ENCODE measurements at places on chromosomes 7 and 10. TPM values are rescaled to one million over a fixed set of nuclear protein-coding genes. Genes with fewer than 3 reads are reported as not detected.

DNA sequence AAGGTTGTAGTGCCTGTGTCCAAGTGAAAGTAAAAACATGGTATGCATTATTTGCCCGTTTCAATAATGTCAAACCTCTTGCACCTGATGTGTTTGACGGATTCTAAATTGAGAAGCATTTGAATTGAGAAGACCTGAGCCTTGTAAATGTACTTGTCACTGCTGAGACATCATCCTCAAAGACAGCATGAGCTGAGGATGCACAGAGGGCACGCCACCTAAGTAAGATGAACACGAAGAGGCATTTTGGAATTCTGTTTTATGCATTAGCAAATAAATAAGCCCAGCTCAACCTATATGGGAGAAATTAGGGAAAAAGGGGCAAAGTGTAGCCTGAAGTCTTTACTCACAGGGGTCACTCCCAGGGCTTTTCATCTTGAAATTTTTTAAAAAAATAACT is 73.8 kb upstream of the SORCS1 start:
- no peak overlapping the region for H3K27ac ChIP-seq
- DNase-seq = no peak
- no peaks in the 10 kb centered on the region for H3K4me1 ChIP-seq
- no peaks in the 10 kb centered on the region for H3K36me3 ChIP-seq

DNA sequence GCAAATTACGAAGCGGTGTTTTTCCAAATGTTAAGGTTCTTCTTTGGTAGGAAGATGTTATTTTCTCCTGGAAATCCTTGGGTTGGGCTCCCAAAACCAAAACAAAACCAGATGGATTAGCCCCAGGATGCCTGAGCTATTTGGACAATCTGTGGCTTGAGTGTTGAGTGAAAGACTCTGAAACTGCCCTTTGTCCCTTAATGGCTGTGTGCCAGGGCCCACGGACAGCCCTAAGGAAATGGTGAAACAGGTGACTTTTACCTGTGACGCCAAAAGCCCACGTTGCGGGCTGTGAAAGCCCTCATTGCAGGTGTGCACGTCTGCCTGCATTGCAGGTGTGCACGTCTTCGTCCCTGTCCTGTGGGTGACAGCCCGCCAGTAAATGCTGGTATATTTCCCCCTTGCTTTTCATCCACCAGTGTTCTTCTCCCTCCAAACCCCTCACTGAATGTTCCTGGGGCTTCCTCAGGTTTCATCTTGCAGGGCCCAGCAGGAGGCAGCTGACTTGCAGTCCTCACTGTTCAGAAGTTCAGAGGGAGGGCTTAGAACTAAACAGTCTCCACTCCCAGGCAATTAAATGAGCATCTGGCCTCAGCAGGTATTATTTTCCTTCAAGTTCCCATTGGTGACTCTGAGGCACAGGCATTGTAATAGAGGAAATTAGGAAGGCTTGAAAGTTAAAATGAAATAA is 10.7 kb downstream of the PFKP start:
- H3K4me1 ChIP-seq = peaks cover 15% of the 10 kb centered on the region
- H3K27ac ChIP-seq = no peak overlapping the region
- no peak for DNase-seq

DNA sequence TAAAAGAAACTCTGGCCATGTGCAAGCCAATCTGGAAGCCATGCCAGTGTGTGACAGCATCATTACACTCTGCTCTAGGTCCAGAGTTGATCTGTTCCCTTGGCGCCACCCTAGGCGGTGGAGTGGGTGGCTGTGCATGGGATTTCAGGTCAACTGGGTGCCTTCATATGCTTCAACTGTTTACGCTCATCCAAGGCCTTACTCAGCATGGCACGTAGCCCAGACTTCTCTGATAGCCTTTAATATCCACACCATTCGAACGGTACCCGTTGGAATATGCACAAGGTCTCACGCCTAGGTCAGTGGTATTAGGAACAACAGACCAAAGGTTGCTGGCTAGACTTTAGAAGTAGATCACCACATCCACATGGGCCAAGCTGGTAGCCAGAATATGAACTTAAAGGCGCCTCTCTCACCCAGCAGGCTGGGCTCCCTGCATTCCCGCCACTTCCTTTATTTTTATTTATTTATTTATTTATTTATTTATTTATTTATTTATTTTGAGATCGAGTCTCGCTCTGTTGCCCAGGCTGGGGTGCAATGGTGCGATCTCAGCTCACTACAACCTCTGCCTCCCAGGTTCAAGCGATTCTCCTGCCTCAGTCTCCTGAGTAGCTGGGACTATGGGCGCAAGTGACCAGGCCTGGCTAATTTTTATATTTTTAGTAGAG is 18.7 kb upstream of the ACHE start:
- DNase-seq = no peak
- H3K27ac ChIP-seq = no peak overlapping the region
- H3K27me3 ChIP-seq = no peaks in the 10 kb centered on the region

DNA sequence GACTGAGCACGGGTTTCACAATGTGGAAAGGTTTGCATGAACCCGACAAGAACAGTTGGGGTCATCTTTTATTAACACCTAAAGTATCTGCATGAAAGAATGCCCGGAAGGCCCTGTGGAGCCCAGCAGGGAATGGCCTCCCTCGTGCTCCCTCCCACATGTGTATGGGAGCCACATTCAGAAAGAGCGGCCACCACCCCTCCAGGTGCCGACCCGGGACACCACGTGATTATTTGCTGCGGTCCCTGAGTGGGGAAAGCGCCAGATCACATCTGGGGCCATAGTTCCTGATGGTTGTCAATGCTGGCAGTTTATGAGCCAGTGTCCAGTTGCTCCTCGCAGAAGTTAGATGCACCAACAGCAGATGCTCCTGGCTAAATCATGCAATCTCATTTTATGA is 571.4 kb downstream of the TCERG1L start:
- H3K27me3 ChIP-seq = no peaks in the 10 kb centered on the region
- no peak for DNase-seq
- no peaks in the 10 kb centered on the region for H3K4me1 ChIP-seq
- no peak overlapping the region for H3K27ac ChIP-seq
- H3K36me3 ChIP-seq = no peaks in the 10 kb centered on the region

GRCh38 chr7:48299580-48300169 is 128.4 kb downstream of the ABCA13 start:
- no peaks in the 10 kb centered on the region for H3K4me1 ChIP-seq
- no peak overlapping the region for H3K4me3 ChIP-seq
- H3K27me3 ChIP-seq = no peaks in the 10 kb centered on the region
- DNase-seq = peak; percentile 83

DNA sequence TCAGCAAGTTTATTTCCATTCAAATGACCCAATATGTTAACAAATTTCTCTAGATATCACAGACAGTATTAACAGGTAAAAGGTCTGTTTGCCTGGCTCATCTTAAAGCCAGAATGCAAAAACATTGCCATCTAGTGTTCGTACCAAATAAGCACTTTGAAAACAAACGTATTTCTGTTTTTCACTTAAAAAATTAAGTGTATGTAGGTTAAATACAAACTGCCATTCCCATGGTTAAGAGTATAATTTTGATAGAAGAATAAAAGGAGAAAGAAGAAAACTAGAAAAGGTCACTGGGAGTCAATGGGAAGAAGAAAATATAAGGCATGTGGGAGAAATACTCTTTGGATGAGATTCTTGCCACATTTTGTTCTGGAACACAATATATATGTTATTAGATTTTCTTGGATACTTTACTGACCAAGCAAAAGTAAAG is 51.0 kb downstream of the ORC5 start:
- H3K4me3 ChIP-seq = no peak overlapping the region
- DNase-seq = peak; percentile 67
- H3K27ac ChIP-seq = no peak overlapping the region
- peaks cover 26% of the 10 kb centered on the region for H3K36me3 ChIP-seq
- H3K4me1 ChIP-seq = no peaks in the 10 kb centered on the region

- peak; percentile 96 for DNase-seq
- peak overlapping the region; percentile 41 for H3K4me3 ChIP-seq
- H3K27ac ChIP-seq = peak overlapping the region; percentile 99
- peaks cover 68% of the 10 kb centered on the region for H3K4me1 ChIP-seq
- H3K27me3 ChIP-seq = no peaks in the 10 kb centered on the region
Measured at GRCh38 chr7:47672271-47672791, 90.4 kb upstream of the TNS3 start.

GRCh38 chr10:71331736-71332135 is 12.7 kb downstream of the SLC29A3 start:
- DNase-seq = no peak
- no peaks in the 10 kb centered on the region for H3K27me3 ChIP-seq
- peaks cover 2% of the 10 kb centered on the region for H3K4me1 ChIP-seq
- H3K36me3 ChIP-seq = no peaks in the 10 kb centered on the region

- no peak overlapping the region for H3K27ac ChIP-seq
- no peaks in the 10 kb centered on the region for H3K27me3 ChIP-seq
- no peak for DNase-seq
- H3K36me3 ChIP-seq = no peaks in the 10 kb centered on the region
- H3K4me3 ChIP-seq = no peak overlapping the region
- H3K4me1 ChIP-seq = no peaks in the 10 kb centered on the region
Measured at GRCh38 chr7:116280803-116281202, 70.5 kb downstream of the TES start.

DNA sequence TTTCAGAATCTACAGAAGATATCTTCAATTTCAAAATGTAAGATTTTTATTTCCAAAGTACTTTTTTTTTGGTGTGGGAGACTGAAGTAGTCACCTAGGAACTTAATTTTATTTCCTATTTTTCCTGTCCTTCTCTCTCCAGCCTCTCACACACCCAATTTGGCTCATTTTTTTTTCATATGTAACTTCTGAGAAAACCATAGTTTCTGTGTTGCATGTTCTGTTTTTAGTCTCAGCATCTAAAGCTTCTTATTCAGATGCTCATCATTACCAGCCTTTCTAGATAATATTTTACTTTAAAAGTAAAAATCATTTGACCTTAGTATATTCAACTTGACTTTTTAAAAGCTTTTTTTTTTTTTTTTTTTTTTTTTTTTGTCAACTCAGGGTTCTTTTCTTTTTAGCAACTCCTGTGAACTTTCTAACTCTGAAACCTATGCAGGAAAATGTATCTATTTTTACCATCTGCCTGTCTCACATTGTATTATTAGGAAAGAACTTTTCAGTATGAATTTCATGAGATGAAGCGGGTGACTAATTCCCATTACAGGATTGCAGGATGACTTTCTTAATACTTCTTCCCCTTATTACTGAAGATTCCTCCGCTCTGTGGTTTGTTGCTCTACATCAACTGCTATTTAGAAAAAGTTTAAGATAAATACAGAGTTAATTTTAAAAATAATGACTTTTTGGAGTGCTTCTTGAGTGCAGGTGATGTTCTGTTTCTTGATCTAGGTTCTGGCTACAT is 73.6 kb upstream of the LSM8 start:
- no peak overlapping the region for H3K27ac ChIP-seq
- no peaks in the 10 kb centered on the region for H3K27me3 ChIP-seq
- DNase-seq = no peak
- no peak overlapping the region for H3K4me3 ChIP-seq
- no peaks in the 10 kb centered on the region for H3K4me1 ChIP-seq

DNA sequence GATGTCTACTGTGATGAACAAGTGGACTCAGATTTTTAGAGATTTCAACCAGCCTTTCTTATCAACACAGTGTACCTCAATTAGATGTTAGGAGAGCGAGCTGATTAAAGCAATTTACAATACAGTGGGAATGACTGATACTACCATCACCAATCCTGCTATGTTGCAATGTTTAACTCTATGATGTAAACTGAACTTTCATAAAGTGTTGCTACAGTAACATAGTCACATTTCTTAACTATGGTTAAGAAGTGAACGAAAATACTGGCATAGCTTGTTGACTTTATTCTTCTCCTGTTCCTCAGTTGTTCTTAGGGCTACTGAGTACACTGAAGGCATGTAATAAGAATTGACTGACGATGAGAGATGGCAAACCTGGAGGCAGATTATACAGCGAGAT is 139.8 kb downstream of the MYOF start:
- no peaks in the 10 kb centered on the region for H3K4me1 ChIP-seq
- H3K4me3 ChIP-seq = no peak overlapping the region
- no peak overlapping the region for H3K27ac ChIP-seq

DNA sequence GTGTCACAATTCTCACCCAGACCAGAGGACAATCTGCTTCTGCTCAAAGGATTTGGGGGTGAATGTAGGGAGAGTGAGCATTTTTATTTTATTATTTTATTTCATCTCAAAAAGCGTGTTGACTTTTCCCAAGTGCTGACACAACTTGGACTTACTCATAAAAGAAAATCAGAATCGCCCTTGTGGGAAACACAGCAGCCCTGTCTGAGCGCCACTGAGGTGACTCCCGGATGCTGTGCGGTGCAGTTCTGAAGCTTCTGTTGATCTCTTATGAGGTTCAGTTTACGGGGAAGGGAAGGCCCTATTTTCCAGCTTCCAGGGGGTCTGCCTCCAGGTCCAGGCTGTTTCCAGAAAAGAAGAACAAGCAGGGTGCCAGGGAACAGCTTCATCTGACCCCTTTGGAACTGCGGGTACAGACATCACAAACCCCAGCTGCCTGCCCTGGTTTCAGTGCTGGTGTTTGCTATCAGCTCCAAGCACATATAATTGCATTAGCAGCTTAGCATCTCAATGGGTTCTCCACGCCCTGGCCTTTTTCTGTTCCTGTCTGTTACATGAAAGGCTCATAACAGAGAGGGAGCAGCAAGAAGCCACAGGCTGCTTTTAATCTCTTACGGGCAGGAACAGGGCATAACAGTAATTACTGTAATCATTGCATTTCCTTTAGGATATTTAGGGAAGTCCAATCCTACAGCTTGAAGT is 52.4 kb downstream of the PARP12 start:
- H3K4me1 ChIP-seq = no peaks in the 10 kb centered on the region
- no peaks in the 10 kb centered on the region for H3K36me3 ChIP-seq
- no peak overlapping the region for H3K4me3 ChIP-seq
- no peak overlapping the region for H3K27ac ChIP-seq
- H3K27me3 ChIP-seq = no peaks in the 10 kb centered on the region

- H3K4me3 ChIP-seq = no peak overlapping the region
- H3K27ac ChIP-seq = no peak overlapping the region
- H3K36me3 ChIP-seq = no peaks in the 10 kb centered on the region
- no peaks in the 10 kb centered on the region for H3K27me3 ChIP-seq
- H3K4me1 ChIP-seq = no peaks in the 10 kb centered on the region
Measured at GRCh38 chr7:51374936-51375335, 58.3 kb upstream of the COBL start.

DNA sequence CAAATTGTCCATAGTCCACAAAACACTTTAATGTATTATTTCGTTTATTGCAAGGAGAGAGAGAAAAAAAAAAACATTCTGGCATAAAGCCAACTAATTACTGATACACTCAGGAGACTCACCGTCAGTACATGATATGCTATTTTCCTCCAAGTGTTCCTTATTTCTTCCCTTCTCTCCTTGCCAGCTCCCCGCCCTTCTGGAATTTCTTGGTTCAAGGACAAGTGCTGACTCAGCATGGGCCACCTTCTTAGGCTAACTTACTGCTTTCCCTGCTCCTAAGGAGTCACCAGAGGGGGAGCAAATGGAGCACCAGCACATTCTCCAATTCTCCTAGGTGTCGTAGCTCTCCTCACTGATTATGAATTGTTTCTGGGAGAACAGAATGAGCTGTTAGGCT is 133.8 kb upstream of the HDAC9 start:
- no peaks in the 10 kb centered on the region for H3K36me3 ChIP-seq
- H3K4me3 ChIP-seq = no peak overlapping the region
- no peak overlapping the region for H3K27ac ChIP-seq
- H3K27me3 ChIP-seq = no peaks in the 10 kb centered on the region
- no peak for DNase-seq

Gene HUS1
- 20.6 TPM for total RNA-seq

Gene SYCE1
- not detected for total RNA-seq

Gene OR6B1
- not detected for total RNA-seq

Gene EGR2
- total RNA-seq = 0.41 TPM

Gene GIMAP8
- total RNA-seq = not detected

Gene ATP5MK
- total RNA-seq = 63.3 TPM

All from Karpas-422 (cell line).